Ureter (tissue), 1 donor: ENCODE measurements at places on chromosomes 1 and 21. TPM values are rescaled to one million over a fixed set of nuclear protein-coding genes. Genes with fewer than 3 reads are reported as not detected.

PSMB4 gene
- 205 TPM for total RNA-seq

DNA sequence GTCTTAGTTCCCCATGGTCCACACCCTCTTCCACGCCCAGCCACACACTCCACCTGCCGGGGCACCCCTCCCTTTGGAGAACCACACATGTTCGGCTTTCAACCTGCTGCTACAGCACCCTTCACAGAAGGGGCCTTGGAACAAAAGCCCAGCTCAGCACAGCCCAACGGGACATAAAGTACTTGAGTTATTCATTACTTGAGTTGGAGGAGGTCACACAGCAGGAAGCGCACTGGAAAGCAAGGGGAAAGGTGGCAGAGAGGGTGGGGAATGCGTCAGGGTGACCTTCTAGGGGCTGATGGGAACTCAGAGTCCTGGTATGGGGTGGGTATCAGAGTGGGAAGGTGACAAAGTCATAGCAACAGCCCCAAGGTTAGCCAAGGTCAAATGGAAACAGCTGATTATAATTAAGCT, 3.0 kb upstream of the ATP1B1 start:
- DNase-seq, result no peak

BCL2L15 gene
- 8.0 TPM for total RNA-seq

GRCh38 chr1:217230412-217230811, 400.5 kb downstream of the GPATCH2 start:
- DNase-seq, result no peak

DNA sequence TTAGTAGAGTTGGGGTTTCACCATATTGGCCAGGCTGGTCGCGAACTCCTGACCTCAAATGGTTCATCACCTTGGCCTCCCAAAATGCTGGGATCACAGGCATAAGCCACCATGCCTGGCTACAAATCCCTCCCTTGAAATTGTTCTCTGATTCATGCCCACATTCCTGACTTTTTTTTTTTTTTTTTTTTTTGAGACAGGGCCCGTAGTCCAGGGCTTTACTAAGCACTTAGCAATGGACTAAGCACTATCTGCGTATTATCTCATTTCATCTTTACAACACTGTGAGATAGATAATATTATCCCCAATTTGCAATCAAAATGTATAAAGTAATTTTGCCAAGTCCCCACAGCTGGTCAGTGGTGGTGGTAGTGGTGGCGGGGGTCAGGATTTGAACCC, 58.9 kb downstream of the VWA5B1 start:
- DNase-seq, result no peak

GUCA2A gene
- not detected for total RNA-seq

DNA sequence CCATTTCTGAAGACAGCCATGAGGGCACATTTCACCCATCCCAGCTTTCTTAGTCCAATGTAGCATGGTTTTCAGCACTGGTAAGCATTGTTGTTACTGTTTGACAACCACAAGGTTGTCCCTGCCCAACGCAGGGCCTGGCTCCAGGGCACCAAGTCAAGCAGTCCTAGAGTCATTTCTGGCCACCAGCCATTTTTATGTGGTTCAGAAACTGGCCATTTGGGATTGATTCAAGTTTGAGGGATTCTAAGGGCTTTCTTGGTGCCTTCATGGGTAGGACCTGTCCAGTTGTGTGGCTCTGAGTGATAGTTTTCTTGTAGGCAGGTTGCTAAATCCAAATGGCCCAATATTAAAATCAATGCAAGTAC, 535.4 kb upstream of the USP24 start:
- DNase-seq, result no peak

DNA sequence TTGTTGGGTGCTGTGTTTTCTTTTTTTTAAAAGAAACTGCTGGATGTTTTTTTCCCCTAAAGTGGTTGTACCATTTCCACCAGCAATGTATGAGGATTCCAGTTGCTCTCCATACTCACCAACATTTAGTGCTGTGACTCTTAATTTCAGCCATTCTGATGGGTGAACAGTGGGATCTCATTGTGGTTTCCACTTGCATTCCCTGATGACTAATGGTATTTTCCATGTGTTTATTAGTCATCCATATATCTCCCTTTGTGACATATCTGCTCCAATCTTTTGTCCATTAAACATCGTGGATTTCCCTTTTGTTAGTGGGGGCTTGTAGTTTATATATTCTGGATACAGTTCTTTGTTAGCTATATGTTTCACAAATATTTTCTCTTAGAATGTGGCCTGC, 206.0 kb downstream of the CAMTA1 start:
- no peak for DNase-seq

DNA sequence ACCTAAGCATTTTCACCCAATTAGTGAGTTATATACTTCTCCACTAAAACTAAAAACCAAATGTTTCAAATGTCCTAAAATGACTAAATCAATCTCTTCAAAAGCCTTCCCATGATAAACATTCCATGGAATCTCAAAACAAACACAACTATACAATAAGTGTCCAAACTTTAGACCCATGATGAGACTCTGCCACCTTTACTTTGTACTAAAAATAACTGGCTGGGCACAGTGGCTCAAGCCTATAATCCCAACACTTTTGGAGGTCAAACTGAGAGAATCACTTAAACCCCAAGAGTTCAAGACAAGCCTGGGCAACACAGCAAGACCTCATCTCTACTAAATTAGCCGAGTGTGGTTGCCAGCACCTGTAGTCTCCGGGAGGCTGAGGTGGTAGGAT, 87.4 kb downstream of the EIF4G3 start:
- no peak for DNase-seq

DNA sequence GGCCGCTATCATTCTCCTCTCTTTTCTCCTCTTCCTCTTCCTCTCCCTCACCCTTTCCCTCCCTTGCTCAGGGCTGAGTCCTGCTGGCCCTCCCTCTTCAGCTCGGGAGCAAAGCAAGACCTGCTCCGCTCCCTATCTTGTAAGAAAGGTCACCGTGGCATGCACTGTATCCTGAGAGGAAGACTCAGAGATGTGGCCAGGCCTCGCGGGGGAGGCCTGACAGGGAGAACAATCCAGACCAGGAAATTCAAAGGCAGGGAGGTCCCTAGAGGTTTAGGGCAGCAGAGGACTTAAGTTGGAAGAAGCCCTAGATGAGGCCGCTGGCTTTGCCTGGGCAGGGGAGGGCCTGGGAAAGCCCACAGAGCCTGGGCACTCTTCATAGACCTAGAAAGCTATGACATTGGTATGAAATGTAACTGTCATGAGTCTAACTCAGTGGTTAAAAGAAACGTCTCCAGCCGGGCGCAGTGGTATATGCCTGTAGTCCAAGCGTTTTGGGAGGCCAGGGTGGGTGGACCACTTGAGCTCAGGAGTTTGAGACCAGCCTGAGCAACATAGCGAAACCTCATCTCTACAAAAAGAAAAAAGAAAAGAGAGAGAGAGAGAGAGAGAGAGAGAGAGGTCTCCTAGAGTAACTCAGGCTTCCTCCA, 14.6 kb upstream of the PTAFR start:
- no peak for DNase-seq

TBX19 gene
- 2.3 TPM for total RNA-seq

PALMD gene
- 29.1 TPM for total RNA-seq
